ENCODE measurements at places on chromosomes 1 and 21.

GRCh38 chr1:99358770-99359169 lies 94.5 kb downstream of the PLPPR4 start:
- DNase-seq = no peak

DNA sequence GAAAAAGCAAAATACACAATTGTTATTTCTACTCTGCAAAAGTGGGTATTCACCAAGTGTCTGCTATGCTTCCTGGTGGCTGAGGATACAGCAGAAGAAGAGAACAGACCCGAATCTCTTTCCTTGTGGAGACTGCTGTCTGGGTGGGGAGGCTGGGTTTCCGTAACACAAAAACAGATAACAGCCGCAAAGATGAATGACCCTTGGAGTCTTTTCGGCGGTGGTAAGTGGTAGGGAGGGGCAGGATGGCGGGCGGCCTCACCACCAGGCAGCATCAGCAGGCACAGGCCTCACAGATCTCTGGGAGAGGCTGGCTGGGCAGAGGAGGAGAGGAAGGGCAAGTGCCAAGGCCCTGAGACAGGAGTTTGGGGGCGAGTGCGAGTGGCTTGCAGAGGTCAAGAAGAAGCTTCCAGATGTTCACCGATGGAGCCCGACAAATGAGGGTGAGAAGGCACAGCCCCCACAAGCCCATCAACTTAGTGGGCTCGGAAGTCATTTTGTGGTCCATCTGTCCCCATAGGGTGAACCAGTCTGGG lies 164.2 kb downstream of the RHOU start:
- DNase-seq = no peak

- DNase-seq = no peak
These were observed 225.4 kb downstream of the CAMTA1 start for GRCh38 chr1:7010534-7011200.

DNA sequence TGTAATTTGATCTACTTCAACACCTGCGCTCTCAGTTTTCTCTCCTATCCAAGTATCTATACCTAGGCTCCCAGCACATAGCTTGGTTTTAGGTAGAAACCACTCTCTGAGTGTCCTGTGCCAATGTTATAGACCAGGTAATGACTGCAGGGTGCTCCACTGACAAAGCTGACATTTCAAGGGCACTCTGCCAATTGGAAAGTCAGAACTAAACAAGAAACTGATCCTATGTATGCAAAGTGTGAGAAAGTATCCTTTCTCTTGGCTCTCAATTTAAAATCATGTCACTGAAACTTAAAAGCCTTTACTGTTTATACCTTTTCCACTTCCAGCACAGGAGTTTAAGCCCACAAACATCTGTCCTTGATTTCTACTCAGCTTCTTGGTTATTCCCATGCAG lies 45.0 kb upstream of the AIM2 start:
- no peak for DNase-seq

DNA sequence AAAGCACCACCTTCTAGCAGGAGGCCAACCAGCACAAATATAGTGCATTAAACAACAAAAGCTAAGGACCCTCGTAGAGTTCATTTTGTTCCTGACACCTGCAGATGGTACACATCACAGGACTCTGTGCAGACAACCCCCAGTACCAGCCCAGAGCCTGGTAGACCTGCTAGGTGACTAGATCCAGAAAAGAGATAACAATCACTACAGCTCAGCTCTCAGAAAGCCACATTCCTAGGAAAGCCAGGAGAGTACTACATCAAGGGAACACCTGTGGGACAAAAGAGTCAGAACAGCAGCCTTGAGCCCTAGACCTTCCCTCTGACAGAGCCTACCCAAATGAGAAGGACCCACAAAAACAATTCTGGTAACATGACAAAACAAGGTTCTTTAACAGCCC lies 344.7 kb upstream of the PTBP2 start:
- DNase-seq = no peak

DNA sequence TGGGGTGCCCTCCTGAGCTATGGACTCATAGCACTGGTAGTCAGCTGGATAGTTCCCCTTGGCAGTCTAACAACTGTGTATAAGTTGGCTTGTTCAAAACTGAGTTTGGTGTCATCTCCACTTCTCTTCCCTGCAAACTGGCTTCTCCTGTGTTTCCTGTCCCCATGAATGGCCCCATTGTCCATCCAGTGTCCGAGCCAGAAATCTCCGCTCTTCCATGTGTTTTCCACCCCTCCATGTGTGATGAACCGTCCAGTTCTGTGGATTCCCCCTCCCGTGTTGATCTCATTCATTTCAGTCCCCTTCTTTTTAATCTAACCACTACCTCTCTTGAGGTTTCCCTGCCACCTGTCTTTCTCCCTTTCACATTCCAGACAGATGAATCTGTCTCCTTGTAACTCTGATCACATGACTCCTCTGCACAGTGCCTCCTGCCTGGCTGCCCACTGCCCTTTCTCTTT lies 195.7 kb downstream of the ROR1 start:
- no peak for DNase-seq

DNA sequence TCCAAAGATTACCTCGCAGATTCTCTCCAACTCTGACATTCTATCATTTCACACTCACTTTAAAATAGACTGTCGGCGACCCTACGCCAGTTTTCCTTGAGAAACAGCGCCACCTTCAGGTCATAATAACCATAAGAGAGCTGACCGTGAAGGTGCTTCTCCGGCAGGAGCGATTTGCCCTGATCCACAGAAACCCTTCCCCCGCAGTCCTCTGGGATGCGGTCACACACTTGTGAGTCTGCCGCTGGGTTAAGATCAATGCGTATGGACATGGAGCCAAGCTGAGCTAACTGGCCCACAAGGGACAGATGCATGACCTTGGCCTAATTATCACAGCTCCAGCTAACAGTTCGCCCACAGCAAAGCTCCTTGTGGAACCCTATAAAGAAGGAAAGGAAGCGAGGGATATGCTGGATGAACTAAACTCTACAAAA lies 32.8 kb upstream of the IFNAR2 start:
- DNase-seq = peak; percentile 36

DNA sequence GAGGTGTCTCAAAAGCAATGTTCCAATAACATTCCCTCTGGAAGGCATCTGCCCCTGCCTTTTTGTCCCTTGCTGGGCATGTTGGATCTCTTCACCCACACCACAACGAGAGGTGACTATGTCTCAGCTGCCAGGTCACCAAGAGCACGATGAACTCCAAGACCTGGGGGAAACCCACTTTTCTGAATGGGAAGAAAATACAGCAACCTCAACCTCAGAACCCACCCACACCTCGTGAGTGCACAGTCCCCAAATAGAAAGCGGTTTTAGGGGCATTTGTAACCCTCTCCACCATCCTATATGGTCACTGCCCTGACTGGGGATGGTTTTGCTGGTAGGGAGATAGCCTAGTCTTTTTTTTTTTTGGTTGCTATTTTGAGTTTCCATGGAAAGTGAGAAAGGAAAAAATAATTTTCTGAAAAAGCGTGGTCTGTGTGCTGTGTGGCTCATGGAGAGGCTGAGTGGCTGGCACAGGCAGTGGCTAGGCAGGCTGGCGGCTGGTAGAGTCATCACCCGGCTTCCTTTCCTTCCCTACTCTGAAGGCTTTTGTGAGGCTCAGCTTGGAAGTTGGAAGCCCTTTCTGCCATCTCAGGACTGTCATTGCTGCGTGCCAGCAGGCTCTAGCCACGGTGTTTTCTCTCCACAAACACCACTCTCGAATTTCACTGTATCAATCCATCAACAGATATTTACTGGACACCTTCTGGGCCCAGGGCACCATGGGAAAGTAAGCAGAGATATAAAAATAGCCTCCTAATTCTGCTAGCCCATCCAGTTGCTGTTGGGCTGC lies 15.8 kb downstream of the TSPAN2 start:
- DNase-seq = no peak

DNA sequence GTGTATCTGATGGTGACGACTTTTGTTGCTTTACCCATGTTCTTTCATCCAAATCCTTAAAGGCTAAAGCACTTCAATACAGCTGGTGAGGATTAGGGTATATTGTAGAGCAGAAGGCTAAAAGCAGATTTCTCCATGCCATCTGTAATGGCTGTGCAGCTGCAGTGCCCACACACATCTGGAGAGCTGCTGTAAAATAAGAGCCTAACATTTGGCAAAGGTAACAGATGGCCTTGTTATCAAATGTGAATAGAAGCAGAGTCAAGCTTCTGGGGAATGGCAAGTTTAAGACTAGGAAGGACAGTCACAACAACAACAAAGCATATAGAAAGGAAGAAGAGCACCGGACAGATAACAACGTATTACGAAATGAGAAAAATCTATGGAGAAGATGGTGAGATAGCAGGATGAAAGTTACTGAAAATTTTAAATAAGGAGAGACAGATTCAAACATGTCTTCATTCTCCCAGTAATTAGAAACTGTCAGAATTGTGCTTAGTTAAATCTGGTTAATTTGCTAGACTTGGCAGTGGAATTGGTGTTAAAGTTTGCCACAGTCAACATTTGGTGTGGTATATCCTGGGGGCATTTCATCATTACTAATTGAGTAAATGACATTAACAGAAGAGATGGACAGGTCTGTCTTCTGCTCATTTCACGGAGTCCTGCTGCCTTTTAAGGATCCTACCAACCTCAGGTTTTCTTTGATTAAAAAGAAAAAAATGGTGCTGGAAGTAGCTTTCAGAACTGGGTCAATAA lies 1093.2 kb downstream of the ADGRL2 start:
- DNase-seq = no peak

DNA sequence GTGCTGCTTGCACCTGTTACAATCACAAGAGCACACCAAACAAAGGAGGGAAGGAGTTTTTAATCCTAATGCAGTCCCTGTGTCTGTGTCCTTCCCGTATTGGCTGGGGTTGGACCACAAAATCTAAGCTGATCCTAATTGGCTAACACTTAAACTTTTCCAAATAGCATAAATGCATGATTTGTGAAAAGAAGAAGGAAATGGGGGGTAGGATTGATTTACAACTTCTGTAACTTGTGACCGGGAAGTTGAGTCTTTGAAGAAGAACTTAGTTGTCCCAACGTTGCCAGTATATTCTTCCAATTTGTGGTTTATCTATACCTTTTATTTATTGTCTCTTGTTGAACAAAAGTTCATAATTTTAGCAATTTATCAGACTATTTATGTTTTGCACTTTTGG lies 11.8 kb upstream of the IPP start:
- no peak for DNase-seq

GRCh38 chr21:41768437-41769042 lies 1.7 kb upstream of the RIPK4 start:
- DNase-seq = no peak

DNA sequence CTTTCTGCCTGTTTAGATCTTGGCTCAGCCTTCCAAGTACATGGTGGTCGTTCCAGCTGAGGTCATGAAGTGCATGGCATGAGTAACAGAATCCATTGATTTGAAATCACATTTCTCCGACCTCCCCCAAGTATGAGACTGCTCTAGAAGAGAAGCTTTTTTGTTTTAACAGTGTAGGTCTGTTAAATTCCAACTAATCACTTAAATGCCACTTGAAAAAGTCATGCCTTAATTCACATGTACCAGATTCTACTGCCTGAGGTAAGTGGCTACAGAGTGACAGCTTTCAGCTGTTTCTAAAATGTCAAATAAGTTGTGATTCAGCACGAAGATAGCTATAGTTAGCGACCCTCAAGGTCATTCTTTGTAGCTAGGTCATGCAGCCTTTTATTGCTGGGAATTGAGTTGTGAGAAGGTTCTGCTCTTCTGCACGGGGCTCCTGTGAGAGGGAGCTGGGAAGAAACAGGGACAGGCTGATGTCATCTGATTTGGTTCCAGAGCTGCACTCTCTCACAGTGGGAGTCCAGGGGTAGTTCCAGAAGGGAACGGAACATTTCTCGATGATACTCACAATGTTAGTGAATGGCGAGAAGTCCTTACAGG lies 112.7 kb downstream of the VPS13D start:
- DNase-seq = no peak

- no peak for DNase-seq
These were observed 18.2 kb downstream of the SCCPDH start for GRCh38 chr1:246742396-246742795.

GRCh38 chr1:172277275-172277674 lies 143.2 kb upstream of the C1orf105 start:
- no peak for DNase-seq

- DNase-seq = no peak
These were observed 89.2 kb upstream of the GRIK3 start for GRCh38 chr1:37123276-37124115.

GRCh38 chr1:14165371-14165801 lies 433.1 kb upstream of the KAZN start:
- DNase-seq = no peak

- no peak for DNase-seq
These were observed 40.5 kb upstream of the IFNAR2 start for GRCh38 chr21:33189237-33189636.

GRCh38 chr1:235741294-235741693 lies 91.7 kb upstream of the GNG4 start:
- DNase-seq = no peak

- no peak for DNase-seq
These were observed 17.0 kb downstream of the C1orf198 start for GRCh38 chr1:230851291-230851691.

- DNase-seq = no peak
These were observed 68.6 kb downstream of the SYDE2 start for GRCh38 chr1:85132078-85132720.

DNA sequence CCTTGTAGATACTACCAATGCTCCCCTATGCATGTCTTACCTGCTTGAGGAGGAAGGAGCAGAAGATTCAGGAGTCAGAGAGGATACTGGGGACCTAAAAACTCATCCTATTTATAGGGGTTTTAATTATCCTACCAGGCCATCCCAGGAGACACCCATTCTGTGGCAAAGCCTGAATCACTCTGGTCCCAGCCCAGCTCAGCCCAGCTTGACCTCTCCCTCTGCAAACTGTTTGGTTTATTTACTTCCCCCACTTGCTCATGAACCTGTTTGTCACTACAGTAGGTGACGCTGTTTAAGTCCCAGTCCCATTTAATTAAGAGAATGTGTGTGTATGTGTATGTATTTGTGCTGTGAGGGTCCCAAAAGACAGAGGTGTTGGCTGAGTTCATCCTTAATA lies at the start of gene RPTN:
TSS of gene RPTN (minus strand) at position 85 of the 400 bp plus-strand sequence. CDS start 1,339 bp downstream, outside the sequence.
- DNase-seq = no peak

DNA sequence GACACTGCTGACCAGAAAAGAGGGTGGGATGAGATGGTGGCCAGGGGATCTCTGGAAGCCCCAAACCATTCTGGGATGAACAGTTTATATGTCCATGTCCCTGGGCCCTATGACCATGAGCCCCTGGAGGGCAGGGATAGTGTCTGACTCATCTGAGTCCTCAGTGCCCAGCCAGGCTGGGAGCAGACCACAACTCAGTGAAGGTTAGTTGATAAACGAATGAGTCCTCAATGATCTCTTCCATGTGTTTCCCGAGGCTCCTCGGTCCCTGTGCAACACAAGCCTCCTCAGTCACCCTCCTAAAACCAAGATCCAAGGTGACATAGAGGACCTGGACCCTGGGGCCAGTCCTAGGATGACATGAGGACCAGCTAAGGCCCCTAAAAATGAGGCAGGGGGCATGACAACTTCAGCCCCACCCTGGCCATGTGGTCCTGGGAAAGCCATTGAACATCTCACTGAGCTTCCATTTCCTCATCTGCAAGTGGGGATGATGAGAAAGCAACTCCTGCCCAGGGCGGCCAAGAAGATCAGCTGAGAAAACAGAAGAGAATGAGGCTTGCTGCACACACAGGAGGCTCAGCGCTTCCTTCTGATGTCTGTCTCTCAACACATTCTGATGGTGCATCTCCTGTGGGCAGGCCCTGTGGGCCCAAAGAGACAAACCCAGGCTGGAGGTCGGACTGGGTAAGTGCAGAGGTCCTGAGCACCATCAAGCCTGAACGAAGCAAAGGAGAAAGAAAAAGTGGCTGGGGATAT lies 86.3 kb downstream of the GLIS1 start:
- DNase-seq = no peak
